Activated CD4-positive, alpha-beta T cell treated with anti-CD3 and anti-CD28 coated beads, Interleukin-2, amount 50 U/mL, for 48 hours (primary cell): ENCODE measurements at places on chromosomes 5 and 9.

GRCh38 chr5:90956511-90957097 lies 398.0 kb downstream of the ADGRV1 start:
- DNase-seq = no peak

DNA sequence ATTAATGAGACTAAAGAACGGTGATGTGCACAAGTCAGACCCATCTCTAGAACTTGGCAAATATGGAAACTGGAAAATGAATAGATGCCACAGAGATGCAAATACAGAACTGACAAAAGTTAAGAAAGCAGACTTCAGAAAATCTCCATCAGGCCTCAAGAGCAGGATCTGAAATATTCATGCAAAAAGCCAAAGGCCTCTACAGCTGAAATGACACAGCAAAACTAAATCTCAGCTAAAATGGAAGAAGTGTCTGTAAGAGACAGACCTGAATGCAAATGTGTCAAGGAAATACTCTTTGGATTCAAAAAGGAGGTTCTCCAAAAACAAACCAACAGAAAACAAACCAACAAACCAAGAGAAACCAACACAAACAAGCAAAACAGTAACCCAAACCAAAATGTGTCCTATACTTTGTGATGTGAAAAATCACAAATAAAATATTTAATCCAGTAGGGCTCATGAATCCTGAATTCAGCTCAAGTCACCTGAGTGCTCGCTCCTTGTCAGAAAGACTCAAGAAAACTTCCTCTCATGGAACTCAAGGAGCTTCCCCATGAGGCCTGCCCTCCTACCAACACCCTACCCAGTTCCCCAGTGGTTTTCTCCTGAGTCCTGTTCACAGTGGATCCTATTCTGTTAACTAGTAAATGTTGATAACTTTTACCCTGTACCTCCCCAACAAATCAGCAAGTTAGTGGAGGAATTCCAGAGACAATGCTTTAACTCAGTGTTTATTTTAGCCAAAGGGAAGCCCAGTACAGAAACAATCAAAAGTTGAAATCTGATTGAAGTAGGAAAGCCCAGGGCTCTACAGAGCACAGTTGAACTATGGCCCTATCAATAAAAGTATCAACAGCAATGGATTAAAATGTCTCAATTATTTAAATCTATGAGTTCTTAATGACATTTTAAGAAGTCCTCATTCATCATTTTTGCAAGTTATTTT lies 14.6 kb downstream of the MRPS27 start:
- no peak for DNase-seq

DNA sequence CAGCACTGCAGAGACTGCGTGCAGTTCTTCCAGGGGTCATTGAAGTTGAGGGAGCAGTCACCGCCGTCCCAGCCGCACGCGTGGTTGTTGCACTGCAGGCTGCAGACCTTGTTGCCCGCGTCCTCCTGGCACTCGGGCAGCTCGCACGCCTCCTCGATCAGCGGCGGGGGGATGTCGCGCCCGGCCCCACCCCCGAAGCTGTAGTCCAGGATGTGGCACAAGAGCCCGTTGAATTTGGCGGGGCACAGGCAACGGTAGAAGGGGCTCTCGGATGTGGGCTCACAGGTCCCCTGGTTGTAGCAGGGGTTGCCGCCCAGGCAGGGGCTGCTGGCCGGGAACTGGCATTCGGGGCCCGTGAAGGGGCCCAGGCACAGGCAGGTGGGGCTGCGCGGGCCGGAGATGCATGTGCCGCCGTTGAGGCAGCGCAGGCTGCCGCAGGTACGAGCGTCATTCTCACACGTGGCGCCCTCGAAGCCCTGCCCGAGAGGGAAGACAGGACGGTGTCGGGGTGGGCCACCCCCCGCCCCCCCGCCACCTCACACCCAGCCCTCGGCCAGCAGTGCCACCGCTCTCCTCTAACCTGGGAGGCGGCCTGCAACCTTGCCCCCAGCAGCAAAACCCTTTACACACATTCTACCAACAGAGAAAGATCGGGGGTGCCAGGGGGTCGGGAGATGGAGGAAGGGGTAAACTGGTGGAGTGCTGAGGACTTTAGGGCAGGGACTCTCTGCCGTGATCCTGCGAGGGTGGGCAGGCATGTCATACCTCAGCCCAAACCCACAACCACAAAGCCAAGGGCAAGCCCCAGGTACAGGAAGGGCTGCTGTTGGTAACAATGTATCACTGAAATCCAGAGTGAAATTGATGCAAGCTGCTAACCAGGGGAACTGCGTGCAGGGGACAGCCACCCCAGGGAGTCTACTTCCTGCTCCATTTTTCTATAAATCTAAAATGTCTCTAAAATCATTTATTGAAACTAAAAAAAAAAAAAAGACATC lies 22.9 kb upstream of the SEC16A start:
- DNase-seq = no peak

GRCh38 chr9:93701494-93702218 lies 125.3 kb downstream of the PHF2 start:
- DNase-seq = no peak

DNA sequence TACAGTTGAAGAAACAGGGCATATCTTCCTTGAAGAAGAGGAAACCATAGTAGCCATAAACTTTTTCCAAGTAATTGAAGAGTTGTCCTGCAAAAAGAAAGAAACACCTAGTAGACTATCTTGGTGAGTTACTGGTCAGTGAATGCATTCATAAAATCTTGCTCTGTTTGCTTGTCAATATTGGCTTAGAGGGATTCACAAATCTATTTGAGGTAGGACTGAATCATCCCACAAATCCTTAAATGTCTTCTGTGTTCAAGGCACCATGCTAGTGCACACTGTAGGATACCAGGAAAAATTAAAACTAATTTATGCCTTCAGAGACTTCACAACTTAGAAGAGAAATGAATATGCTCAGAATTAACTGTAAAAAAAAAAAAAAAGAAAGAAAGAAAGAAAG lies 57.6 kb downstream of the GRAMD2B start:
- DNase-seq = no peak

DNA sequence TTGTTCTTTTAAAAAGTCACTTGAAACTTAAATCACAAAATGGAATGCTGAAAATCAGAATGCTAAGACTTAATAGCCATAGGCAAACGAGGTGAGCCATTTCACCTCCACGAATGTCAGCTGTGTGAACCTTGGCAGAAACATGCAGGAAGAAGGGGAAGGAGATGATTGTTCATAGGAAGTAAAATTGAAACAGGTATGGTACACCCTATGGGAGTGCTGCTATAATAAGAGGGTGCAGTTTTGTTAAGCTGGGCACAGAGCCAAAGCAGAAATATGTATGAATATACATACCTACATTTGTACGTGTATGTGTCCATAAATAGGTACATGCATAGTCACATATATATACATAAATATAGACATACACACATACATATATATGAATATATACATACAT lies 51.0 kb upstream of the SPINK5 start:
- no peak for DNase-seq

GRCh38 chr5:2776337-2777302 lies 25.1 kb upstream of the IRX2 start:
- DNase-seq = no peak
